ENCODE measurements at places on chromosomes 11 and 22. TPM values are rescaled to one million over a fixed set of nuclear protein-coding genes. Genes with fewer than 3 reads are reported as not detected.

- no peak for DNase-seq
- H3K4me1 ChIP-seq = peaks cover 4% of the 10 kb centered on the region
- peak overlapping the region; percentile 52 for H3K27ac ChIP-seq
Observed at GRCh38 chr22:21981874-21982273, 713 bp downstream of the TOP3B start.

GRCh38 chr11:71164186-71164585 is 88.2 kb downstream of the SHANK2 start:
- H3K4me1 ChIP-seq = no peaks in the 10 kb centered on the region
- no peak for DNase-seq
- no peak overlapping the region for H3K4me3 ChIP-seq
- no peak overlapping the region for H3K27ac ChIP-seq
- no peaks in the 10 kb centered on the region for H3K36me3 ChIP-seq

The BRSK2 gene
- total RNA-seq = 207 TPM

The ESAM gene
- total RNA-seq = 0.54 TPM

The FAT3 gene
- 80.6 TPM for total RNA-seq

DNA sequence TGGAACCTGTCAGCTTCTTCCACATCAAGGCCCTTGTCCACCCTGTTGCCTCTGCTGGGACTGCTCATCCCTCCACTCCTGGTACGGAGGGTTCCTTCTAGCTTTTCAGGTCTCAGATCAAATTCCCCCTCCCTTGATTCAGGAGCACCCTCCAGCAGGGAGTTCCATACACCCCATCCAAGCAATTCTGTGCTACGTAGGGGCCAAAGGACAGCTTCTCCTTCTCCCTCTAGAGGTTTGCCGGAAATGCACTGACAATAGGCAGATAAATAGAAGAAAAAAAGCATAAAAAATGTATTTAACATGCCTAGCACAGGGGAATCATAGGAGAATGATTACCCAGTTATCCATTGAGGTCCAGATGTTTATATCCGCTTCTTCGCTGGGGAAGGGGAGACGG is 3.3 kb upstream of the CARD10 start:
- H3K27ac ChIP-seq = no peak overlapping the region
- no peaks in the 10 kb centered on the region for H3K36me3 ChIP-seq
- H3K27me3 ChIP-seq = peaks cover 17% of the 10 kb centered on the region
- H3K4me3 ChIP-seq = no peak overlapping the region

DNA sequence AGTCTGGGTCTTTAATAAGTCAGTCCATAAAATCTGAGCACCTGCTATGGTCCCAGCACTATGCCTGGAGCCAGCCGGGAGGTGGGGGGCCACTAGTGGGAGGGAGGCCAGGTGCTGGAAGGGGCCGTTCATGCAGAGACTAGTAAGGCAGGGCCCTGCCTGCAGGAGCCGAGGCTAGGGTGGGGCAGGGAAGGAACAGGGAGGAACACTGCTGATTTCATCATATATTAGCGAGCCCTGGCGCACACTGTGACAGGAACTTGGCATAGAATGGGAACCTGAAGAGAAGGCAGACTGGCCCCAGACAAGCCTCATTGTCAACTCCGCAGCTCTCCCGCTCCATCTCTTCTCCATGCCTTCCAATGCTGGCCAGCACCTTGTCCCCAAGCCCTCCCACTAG is 7.1 kb downstream of the VSIG10L2 start:
- DNase-seq = no peak
- H3K27me3 ChIP-seq = peaks cover 10% of the 10 kb centered on the region
- peaks cover 6% of the 10 kb centered on the region for H3K4me1 ChIP-seq
- H3K27ac ChIP-seq = no peak overlapping the region
- H3K36me3 ChIP-seq = peaks cover 14% of the 10 kb centered on the region

DNA sequence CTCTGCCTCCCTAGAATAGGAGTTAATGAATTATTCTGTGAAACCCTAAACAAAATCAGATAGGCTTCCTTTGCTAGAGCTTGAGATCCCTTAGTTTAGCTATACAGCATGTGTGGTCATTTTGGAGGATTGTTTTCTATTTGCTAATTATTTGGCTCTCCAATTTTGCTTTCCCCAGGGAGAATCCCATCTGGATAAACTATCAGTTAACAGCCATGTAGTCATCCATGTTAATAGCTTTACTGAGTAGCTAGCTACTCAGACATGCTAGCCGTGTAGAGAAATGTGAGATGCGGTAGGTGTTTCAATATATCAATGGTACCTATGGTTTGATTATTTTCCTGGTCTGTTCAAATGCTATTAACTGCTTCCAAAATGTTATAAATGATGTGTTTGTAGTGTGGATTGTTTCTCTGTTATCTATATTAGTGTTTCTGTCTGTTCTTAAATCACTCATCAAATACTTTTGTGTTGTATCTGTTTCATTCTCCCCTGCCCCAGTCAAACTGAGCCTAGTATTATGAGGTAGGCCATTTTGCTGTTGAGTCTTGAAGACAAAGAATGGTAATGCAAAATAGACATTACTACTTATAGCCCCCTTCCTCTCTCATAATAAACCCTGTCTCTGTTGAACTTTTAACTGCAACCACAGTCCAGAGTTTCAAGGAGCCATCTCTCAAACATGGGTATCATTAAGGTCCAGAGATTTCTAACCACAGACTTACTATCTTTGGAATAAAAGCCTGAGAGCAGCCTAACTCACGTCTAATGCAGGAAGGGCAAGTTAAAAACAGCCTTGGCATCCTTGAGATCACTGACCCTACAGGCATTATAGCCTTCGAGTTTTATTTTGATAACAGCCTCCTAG is 56.1 kb upstream of the GRAMD1B start:
- no peak overlapping the region for H3K4me3 ChIP-seq
- DNase-seq = no peak
- H3K4me1 ChIP-seq = peaks cover 19% of the 10 kb centered on the region
- H3K27me3 ChIP-seq = no peaks in the 10 kb centered on the region

The MS4A6E gene
- not detected for total RNA-seq

DNA sequence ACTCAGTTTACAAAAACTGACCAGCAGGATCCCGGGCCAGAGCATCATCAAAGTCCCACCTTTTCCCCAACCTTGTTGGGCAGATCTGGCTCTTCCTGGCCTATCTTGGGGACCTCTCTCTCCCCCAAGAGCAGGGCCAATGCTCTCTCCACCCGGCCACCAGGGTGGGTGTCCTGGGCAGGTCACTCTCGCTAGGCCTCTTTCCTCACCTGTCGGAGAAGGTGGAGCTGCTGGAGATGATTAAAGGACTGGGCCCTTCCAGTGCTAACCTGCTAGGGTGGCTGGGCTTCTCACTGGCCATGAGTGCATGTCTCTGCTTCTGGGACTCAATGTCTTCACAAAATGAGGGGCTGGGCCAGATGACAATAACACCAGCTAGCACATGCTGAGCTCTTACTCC is 2.9 kb upstream of the CAPN5 start:
- H3K4me1 ChIP-seq = peaks cover 11% of the 10 kb centered on the region
- H3K27me3 ChIP-seq = peaks cover 12% of the 10 kb centered on the region
- H3K36me3 ChIP-seq = peaks cover 6% of the 10 kb centered on the region
- no peak overlapping the region for H3K4me3 ChIP-seq
- no peak for DNase-seq
- no peak overlapping the region for H3K27ac ChIP-seq
